Cardiac ventricle fibroblast (primary cell): ENCODE measurements at places on chromosomes 13 and 19. TPM values are rescaled to one million over a fixed set of nuclear protein-coding genes. Genes with fewer than 3 reads are reported as not detected.

Gene MZT1
- total RNA-seq, result 4.7 TPM in 2 replicates

Gene BCAM
- 14.3 and 15.0 TPM in 2 replicates for total RNA-seq

Gene RPL21
- total RNA-seq, result 707 and 775 TPM in 2 replicates

Gene MYPOP
- total RNA-seq, result 3.7 and 4.0 TPM in 2 replicates

Gene FXYD7
- not detected in 2 replicates for total RNA-seq

Gene HNRNPA1L2
- 0.93 and 1.5 TPM in 2 replicates for total RNA-seq

Gene MEF2B
- 0.19 TPM in 1 of 2 replicates, not detected in the other for total RNA-seq

Gene SHKBP1
- 25.0 and 28.8 TPM in 2 replicates for total RNA-seq

Gene TNFSF9
- total RNA-seq, result 0.20 and 1.1 TPM in 2 replicates

Gene NPAS1
- 6.3 and 9.2 TPM in 2 replicates for total RNA-seq

Gene LRP3
- 40.7 and 48.3 TPM in 2 replicates for total RNA-seq

Gene CKM
- total RNA-seq, result not detected in 2 replicates

Gene ICAM4
- total RNA-seq, result 0.10 and 0.50 TPM in 2 replicates

Gene GRK1
- not detected in 2 replicates for total RNA-seq
